ENCODE measurements at places on chromosomes 5 and 9.

DNA sequence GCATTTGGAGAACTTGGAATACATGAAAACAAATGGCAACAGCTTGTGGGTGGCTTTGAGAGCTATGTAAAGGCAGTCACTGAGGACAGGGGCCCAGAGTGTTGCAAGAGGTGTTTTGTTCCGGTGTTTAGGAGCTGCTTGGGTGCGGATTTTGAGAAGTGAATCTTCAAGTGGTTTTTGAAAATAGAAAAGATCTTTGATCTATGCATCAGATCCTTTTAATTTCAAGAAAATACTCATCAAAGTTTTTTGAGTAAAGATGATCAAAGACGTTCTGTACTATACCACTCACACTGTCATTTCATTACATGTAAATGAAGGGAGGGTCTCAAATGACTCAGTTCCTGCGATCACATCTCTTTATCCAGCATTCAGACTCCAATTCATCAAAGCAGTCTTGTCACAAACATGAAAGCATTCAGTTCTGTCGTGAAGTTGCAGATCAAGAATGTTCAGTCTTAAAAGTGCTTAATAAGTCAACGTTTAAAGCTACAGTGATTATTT, 112.5 kb downstream of the WDR41 start:
- DNase-seq, result peak; percentile 86

- DNase-seq, result no peak
Measured at GRCh38 chr9:33377089-33377715, 25.2 kb downstream of the AQP7 start.

DNA sequence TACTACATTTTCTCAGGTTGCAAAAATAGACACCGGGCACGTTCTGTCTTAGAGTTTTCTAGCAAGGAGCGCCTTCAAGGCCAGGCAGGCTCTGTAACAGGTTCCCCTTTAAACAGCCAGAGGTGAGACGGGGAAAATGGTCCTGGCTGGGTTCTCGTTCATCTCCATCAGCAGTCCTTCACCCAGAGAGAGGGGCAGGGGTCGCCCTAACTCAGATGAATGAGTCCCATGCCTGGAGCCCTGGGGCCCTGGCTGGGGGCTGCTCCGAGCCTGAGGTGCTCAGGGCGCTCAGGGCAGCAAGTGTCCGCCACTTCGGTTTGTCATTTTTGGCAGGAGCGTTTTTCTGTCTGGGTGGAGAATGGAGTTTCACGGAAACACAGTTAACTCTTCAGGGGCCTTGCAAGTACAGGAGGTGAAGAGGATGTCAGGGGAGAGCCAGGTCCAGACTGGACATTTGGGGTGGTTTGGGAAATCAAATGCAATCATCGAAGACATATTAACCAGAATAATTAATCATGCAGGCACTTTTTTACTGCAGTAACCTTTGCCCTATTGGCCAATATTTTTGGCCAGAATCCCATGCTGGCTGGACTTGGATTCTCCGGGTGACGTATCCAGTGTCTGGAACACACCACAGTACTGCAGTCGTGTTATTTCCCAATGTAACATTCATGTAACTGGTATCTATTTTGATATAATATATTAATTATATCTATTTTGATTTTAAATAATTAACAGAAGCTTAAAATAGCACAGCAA, 2.9 kb downstream of the NTNG2 start:
- DNase-seq, result no peak

- DNase-seq, result no peak
Measured at GRCh38 chr5:27832886-27833285, 794.5 kb upstream of the CDH9 start.

DNA sequence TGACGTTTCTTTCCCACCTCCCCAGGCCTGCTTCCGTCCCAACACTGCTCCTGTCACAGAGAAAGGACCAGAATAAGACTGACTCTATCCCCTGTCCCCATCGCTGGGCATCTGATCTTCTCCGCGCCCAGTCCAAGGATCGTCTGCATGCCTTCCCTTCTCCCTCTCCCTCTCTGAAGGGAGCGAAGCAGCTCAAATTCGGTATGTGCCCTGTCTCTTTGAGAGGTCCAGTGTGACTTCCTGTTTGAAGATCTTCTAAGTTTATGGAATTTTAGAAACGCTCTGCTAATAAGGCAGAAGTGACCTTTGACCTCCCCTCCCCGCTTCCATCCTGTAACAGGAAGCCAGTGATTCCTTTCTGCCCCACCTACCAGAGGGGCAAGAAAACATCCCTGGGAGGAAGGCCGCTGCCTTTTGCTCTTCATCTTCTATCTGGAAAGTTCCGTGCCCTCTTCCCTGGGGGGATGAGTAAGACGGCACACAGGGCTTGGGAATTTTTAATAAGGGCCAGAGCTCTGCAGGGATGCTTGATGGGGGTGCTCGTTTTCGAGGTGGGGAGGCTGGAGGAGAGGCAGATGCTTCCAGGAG, 40.7 kb upstream of the RNU6ATAC start:
- DNase-seq, result no peak

DNA sequence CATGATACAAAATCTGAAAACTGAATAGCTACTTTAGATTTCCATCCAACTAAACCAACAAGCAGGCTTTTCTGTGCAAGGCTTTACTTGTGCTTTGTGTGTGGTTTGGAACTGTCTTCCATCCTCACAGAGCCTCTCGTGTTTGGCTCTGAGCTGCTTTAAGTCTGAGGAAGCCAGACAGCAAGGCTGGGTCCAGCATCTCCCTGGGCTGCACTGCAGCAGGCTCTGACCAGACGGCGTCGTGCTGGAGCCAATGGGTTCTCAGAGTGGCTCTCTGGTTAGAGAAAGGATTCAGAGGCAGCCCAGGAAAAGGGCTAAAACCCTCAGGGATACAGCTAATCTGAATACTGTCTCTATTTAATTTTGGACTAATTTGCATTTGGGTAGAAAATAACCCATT, 207.9 kb upstream of the EFNA5 start:
- no peak for DNase-seq

DNA sequence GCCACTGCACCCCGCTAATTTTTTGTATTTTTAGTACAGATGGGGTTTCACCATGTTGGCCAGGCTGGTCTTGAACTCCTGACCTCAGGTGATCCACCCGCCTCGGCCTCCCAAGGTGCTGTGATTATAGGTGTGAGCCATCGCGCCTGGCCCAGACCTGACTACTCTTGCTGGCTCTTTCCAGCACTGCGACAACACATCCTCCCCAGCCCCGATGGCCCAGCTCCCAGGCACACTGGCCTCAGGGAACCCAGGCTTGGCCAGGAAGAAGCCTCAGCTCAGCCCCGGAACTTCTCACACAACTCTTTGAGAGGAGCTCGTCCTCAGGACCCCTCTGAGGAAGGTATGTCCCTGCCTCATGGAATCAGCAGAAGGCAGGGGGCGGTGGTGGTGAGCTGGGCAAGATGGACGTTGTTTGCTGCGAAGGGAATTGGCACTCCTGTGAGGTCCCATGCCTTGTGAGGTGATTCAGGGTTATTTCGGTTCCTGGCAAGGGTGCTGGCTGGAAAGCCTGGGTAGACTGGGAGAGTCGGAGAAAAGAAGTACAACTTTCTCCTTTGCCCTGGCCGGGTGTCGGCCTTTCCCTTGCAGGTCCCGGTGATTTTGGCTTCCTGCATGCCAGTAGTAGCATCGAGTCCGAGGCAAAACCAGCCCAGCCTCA, 5.9 kb downstream of the DELE1 start:
- no peak for DNase-seq

GRCh38 chr5:63563008-63563917, 399.0 kb downstream of the HTR1A start:
- no peak for DNase-seq

DNA sequence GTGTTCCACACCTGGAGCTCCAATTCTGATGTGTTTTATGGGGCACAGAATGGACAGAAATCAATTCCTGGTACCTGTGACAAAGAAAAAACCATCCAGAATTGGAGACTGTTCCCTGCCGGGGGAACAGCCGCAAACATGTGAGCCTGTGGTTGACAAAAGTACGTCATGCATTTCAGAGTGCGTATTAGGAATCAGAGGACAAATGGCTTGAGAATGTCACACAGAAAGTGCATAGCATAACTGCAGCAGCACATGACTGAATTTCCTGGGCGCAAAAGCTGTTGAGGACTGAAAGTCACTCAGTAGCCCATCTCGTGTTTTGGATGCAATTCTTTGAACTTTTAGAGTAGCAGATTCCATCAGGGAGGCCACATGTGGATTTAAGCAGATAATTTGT, 85.1 kb downstream of the TRIO start:
- no peak for DNase-seq

DNA sequence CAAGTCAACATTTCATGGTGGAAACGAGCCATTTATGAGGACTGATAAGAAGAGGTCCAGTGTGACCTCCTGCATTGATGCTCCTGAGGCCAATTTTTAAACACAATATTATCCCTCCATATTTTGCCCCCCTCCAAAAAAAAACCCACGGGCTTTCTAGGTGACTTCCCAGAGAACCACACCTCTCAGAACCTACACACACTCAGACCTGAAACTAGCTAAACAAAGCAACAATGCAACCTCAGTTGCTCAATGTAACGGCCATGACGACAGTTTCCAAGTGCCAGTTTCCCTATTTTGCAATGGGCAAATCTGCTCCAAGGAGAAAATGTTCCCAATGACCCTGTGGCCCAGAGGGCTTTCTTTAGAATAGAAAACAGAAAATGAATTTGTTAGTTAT, 3.5 kb downstream of the NRG2 start:
- DNase-seq, result no peak

DNA sequence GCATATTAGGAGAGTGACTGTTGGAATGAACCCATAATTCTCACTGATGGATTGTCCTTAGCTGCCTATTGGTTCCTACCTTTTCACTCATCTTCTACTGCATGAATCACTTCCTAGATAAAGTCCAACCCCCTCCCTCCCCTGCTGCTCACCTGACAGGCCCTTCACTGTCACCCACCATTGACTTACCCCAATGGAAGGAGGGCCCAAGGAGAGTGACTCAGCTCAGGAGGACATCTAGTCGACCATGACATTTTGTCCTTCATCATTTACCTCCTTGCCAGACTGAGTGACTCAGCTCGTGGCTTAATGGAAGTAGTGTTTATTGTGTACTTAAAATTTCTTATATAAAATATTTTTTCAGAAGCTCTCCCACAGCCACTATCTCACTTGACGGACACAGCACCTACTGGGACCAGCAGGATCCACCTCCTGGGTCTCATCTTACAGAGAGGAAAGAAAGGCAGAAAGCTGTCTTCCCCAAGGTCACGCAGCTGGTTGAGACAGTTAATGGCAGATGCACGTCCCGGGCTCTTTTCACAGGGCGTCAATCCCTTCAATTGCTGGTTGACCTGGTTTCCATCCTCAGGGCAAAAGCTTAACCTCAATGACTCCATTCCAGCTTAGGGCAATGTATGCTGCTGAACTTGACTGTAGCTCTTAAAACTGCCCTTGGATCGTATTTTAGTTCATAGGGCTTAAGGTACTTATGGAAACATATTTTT, 142.3 kb downstream of the MARCHF11 start:
- no peak for DNase-seq

- no peak for DNase-seq
Measured at GRCh38 chr9:115098226-115098965, 19.6 kb downstream of the TNC start.

DNA sequence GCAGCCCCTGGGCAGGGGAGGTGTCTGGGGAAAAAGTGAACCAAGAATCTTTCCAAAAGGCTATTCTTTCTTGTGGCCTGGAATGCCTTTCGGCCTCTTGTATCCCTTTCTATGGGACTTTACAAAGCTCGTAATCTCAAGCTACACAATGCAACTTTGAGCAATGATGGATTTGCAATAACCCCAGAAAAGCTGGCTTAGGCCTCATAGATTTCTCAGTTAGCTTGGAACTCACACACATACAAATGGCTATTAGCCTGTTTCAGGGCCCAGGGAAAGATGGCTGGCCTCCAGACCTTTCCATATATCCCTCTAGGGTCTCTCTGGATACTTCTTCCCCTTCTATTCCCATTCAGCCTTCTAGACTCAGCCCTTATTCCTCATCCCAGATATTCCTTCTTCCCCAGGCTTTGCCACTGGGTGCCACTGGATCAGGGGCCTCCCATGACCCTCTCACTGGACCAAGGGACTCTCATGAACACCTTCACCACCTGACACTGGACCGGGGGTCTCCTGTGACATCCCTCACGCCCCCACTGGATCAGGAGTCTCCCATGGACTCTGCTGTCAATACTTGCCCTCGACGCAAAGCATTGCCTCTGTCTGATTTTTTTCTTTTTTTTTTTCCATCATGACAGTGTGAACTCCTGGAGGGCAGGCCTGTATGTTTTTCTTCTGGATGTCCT, 59.5 kb downstream of the RAD23B start:
- DNase-seq, result no peak

DNA sequence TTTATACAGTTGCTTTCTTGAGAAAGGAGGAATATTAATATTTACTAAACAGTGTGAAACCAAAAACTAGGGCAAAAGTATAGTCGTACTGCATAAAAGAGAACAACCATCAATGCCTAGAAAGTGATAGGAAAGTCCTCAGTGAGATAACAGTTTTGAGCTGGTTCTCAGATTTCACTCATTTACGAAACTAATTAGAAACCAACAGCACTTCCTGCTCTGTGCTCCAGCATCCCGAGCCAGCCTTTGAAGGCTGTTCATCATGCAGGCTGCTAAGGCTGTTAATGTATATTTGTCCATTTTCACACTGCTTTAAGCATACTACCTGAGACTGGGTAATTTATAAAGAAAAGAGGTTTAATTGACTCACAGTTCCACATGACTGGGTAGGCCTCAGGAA, 2039.9 kb downstream of the EFNA5 start:
- no peak for DNase-seq

- DNase-seq, result peak; percentile 34
Measured at GRCh38 chr9:125189011-125189360, 617 bp downstream of the PPP6C start.

DNA sequence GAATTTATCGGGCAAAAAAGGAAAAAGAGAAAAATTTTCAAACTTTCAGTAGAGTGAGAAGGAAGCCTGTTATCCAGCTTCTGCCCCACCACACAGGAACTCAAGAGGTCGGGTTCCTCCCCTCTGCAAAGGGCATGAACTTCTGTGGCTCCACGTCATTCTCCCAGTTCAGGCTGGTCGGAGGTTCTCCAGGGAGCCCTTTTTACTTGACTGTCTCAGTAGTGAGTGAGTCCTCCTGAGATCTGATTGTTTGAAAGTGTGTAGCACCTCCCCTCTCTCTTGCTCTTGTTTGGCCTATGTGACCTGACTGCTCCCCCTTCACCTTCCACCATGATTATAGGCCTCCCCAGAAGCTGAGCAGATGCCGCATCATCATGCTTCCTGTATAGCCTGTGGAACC, 9.7 kb downstream of the SPINK1 start:
- no peak for DNase-seq

GRCh38 chr5:84680908-84681307, 296.2 kb upstream of the EDIL3 start:
- no peak for DNase-seq

All from activated CD4-positive, alpha-beta T cell treated with anti-CD3 and anti-CD28 coated beads, Interleukin-2, Interleukin-4, amounts not matched to agents 100 ng/mL and 50 ng/mL, durations not matched to agents 16 hours and 8 hours (primary cell).